ENCODE measurements at places on chromosomes 5 and 9. TPM values are rescaled to one million over a fixed set of nuclear protein-coding genes. Genes with fewer than 3 reads are reported as not detected.

DNA sequence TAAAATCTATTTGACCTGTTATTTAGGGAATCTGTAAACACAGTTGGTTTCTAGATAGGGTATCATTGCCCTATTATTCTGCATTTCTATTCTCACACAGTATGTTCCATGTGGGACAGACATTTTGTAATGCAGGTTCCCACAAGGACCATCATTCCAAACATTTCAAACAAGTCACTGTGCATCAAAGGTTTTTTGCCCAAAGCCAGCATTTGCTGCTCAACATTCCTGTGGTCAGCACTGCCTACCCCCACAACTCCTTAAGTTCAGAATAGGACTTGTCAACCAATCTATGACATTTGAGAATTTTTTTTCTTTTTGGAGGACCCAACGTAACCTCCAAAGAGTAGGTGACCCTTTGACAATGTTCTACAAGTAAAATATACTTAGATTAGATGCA is 95.7 kb downstream of the LPAR1 start:
- no peak for DNase-seq

- DNase-seq: no peak
Measured at GRCh38 chr5:139895647-139896046, 100.0 kb downstream of the PSD2 start.

DNA sequence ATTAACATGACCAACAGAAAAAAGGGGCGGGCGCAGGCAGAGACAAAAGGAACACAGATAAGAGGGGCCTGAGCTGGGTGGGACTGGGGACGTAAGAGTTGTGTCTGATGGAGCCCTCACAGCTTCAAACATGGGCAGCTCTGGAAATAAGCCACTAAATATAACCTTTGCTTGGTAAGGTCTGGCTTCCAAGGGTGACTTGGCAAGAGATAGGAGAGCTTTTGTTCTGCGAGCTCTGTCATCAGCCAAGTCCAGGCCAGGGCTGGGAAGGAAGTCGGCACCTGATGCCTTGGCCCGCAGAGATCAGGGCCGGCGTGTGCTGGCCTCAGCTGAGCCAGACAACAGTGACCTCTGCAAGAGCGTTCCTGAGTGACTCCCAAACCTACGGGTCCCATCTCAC is 11.8 kb downstream of the TRUB2 start:
- no peak for DNase-seq

DNA sequence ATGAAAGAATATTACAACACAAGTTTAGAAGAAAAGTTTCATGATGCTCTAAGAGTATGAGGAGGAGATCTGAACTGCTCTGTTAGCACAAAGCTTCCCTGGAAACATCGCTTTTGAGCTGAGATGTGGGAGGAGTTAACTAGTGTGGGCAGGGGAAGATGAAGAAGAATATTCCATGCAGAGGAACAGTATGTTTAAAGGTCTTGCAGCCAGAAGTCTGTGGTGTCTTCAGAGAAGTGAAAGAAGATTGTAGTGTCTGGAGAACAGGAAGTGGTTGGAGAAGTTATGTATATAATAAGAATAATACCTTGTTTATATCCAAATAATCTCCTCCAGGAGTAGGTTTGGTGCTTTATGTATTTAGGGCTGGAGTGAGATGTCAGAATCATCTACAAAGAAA is 406.7 kb downstream of the MAN2A1 start:
- DNase-seq: no peak

GRCh38 chr9:133825555-133826218 is 87.5 kb upstream of the SARDH start:
- DNase-seq: no peak

GRCh38 chr5:71740015-71740753 is 21.1 kb downstream of the CARTPT start:
- DNase-seq: no peak

GRCh38 chr9:134326724-134327601 is 708 bp downstream of the RXRA start:
- DNase-seq: no peak

DNA sequence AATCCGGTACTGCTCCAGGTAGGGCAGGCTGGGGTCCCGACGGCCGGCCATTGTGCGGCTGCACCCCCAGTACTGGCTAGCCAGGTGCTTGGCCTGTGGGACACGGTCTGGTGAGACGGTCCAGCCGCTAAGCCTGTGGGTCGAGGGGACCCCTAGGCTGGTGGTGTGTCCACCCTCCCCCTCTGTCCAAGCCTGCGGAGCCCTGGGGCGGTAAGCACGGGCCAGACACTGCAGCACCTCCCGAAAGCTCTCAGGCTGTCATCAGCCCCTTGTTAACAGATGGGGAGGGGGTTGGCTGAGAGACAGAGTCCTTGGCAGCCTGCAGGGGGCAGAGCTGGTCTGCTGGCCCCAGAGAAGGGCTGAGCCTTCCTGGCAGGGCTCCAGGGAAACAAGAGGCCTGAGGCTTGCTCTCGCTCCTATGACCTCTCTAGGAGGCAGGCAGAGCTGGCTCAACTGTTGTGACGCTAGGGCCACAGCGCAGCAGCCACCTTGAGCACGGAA is 11.8 kb upstream of the MRNIP start:
- no peak for DNase-seq

- DNase-seq: no peak
Measured at GRCh38 chr5:1323803-1324173, 21.1 kb downstream of the CLPTM1L start.

- DNase-seq: no peak
Measured at GRCh38 chr5:178312880-178313282, 80.3 kb upstream of the PHYKPL start.

DNA sequence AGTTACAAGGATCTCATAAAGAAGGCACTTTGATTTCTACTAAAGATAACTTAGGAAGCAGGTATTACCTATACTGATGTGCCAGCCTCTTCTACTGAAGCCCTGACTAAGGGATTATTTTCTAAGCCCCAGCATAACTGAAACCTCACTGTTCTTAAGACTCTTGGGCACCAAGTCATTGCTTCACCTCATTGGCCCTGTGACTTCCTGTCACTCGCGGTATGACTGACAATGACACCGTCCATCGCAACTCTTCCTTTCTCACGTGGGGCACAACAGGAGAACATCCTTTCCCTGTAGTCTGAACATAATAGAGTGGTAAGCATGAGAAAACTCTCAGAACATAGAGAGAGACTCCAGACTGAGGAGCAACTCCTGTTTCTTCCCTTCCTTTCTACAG is 6.4 kb downstream of the OR2V2 start:
- DNase-seq: no peak

GRCh38 chr5:133868946-133869518 is 99.4 kb downstream of the C5orf15 start:
- peak; percentile 67 for DNase-seq

GRCh38 chr9:5628183-5628529 is 751 bp upstream of the RIC1 start:
- peak; percentile 23 for DNase-seq

DNA sequence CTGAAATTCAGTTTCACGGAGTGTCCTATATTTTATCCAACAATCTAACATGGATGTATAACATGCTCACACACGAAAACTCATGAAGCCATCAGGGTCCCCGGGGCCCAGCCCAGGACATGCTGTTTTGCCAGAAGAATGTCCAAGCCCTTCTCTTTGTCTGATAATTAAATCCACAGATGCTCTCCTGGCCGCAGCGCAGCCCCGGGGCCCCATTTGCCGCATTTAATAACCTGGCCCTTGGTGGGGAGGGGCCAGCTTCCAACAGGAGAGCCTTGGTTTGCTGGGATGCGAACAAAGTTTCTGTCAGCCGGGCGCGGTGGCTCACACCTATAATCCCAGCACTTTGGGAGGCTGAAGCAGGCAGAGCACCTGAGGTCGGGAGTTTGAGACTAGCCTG is 30.0 kb downstream of the PLPP7 start:
- DNase-seq: no peak

- DNase-seq: no peak
Measured at GRCh38 chr5:154642499-154643245, 112.5 kb upstream of the LARP1 start.

GRCh38 chr5:104494083-104494482 is 931.5 kb upstream of the NUDT12 start:
- no peak for DNase-seq

DNA sequence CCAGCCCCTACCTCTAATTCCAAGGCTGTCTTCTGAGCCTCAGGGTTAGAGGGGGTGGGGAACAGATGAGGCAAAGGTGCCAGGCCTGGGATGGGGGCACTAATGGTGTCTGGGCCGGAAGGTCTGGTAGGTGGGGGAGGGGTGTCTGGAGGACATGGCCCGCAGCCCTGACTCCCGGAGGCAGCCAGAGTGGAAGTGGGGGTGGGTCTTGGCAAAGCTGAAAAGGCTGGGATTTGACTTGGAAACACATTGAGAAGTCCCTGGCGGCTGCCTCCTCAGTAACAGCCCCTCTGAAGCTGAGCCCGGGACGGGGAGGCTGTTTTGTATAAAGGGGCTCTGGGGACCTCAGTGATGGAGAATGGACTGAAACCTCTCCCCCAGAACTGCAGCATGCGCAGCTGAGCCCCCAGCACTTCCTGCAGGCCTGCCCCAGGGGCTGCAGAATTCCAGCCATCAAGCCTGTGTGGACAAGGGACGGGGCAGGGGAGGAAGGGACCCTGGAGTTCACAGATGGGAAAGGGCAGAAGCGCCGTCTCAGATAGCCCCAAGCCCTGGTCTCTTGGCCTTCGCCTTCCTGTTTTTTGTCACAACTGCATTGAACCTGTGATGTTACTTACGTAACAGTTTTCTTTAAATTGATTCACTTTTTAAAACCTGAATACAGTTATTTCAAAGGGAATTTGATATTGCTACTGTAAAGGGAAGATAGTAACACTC is 49.3 kb upstream of the SYNPO start:
- DNase-seq: no peak

GRCh38 chr5:142287096-142287972 is 37.5 kb downstream of the SPRY4 start:
- no peak for DNase-seq

DNA sequence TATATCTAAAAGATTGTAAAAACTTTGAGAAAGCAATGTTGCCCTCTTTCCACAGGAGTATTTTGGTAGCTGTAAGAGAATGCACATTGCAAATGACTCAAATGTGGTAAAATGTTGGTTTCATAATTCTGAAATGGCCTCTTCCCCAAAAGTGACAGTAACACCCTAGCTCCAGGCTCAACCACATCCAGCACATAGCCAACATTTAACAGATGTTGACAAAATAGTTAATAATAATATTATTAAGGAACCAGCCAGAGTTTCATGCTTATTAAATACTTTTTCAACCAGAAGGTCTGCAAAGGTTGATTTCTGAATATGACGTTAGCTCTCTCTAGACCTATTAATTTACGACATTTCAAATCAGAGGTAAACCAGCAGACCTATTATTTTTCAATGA is 1.3 kb downstream of the ANXA1 start:
- no peak for DNase-seq

- no peak for DNase-seq
Measured at GRCh38 chr9:99093492-99093791, 11.5 kb upstream of the TGFBR1 start.

DNA sequence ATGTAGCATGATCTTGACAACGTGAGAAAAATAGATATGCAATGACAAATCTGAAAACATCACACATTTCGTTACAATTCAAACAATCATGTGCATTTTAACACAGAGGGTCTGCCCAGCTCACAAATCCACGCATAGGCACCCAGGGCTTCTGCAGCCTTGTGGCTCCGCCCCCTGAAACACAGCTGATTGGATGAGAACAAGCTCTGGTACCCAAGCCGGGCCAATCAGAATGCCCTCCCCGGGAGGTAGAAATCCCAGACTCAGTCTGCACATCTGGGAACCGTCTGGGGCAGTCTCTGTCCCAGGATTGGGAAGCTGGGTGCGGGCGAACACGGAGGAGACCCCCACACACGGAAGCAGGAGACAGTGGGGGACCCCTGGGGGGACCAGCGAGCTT is 137.5 kb downstream of the GAPVD1 start:
- DNase-seq: no peak

- no peak for DNase-seq
Measured at GRCh38 chr5:78295035-78295961, 800 bp upstream of the AP3B1 start.

DNA sequence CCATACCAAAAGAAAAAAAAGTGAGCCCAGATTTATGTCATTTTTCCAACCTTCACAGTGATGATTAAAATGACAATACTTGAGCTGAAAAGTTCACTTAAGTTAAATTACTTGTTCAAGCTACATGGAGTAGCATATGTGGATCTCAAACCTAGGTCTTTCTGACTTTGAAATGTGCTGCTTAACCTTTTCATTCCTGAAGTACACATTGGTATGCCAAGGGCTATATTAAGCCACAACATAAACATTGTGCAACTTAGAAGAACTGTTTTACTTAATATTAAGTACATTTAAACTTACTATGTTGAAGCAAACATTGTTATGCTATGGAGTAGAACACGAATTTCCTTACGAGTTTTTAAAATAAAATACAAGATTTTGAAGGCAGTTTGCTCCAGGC is 105.0 kb downstream of the GIN1 start:
- DNase-seq: no peak

GRCh38 chr5:35788724-35789123 is 68.0 kb upstream of the IL7R start:
- DNase-seq: no peak

GRCh38 chr9:133221177-133221809 is 12.2 kb upstream of the OBP2B start:
- DNase-seq: no peak

- no peak for DNase-seq
Measured at GRCh38 chr9:134275375-134275774, 50.9 kb upstream of the RXRA start.

GRCh38 chr9:91781906-91782305 is 168.1 kb downstream of the ROR2 start:
- no peak for DNase-seq

DNA sequence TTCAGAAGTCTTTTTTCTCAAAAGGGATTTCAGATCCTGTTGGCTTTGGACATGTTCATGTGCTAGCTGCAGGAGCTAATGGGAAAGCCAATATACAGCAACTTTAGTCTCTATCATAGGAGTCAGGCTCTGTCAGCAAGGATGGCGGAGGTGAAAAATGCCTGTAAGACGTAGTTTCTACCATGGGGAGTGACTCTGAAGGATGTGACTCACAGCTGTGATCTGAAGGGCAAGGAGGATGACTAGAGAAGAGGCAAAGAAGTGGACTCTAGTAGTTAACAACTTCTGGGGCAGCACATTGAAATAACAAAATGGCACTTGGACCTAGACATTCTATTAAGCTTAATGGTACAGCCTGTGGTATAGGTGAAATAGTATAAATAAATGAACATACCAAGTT is 3.1 kb upstream of the NDUFS4 start:
- no peak for DNase-seq

Gene SLC23A1
- total RNA-seq: not detected

Gene PSMB7
- 181 TPM for total RNA-seq

Gene MEIKIN
- total RNA-seq: not detected

Gene GARIN3
- total RNA-seq: not detected

Gene SUSD3
- 0.41 TPM for total RNA-seq

Gene IFNA13
- not detected for total RNA-seq

Gene ITGA1
- 4.5 TPM for total RNA-seq

Gene FOXD4L5
- under 0.01 TPM for total RNA-seq

Gene SLC6A7
- total RNA-seq: 2.9 TPM

Gene OR13D1
- not detected for total RNA-seq
